Dermis microvascular lymphatic vessel endothelial cell (primary cell): ENCODE measurements at places on chromosomes 13 and 19. TPM values are rescaled to one million over a fixed set of nuclear protein-coding genes. Genes with fewer than 3 reads are reported as not detected.

ADGRE2 gene
- total RNA-seq: 0.13 and 0.38 TPM in 2 replicates

PINLYP gene
- 4.2 and 4.5 TPM in 2 replicates for total RNA-seq

PSENEN gene
- total RNA-seq: 16.3 and 19.2 TPM in 2 replicates

JOSD2 gene
- 18.9 and 27.4 TPM in 2 replicates for total RNA-seq

ZNF491 gene
- total RNA-seq: 0.89 and 1.5 TPM in 2 replicates

MEIOSIN gene
- not detected in 2 replicates for total RNA-seq

KLF12 gene
- total RNA-seq: 3.0 TPM in 2 replicates

THSD8 gene
- not detected in 2 replicates for total RNA-seq

NRTN gene
- 0.13 and 0.51 TPM in 2 replicates for total RNA-seq

CELF5 gene
- total RNA-seq: 0.13 TPM in 1 of 2 replicates, not detected in the other

ZNF665 gene
- 1.6 and 1.9 TPM in 2 replicates for total RNA-seq

RFX2 gene
- 1.3 and 5.7 TPM in 2 replicates for total RNA-seq

AKT2 gene
- total RNA-seq: 23.1 and 28.1 TPM in 2 replicates
